Activated B cell treated with CpG ODN at 0.5 μM for 24 hours (primary cell): ENCODE measurements at places on chromosomes 7 and 10. TPM values are rescaled to one million over a fixed set of nuclear protein-coding genes. Genes with fewer than 3 reads are reported as not detected.

- H3K27ac ChIP-seq: no peak overlapping the region
- H3K27me3 ChIP-seq: no peaks in the 10 kb centered on the region
- no peak for DNase-seq
- H3K4me1 ChIP-seq: no peaks in the 10 kb centered on the region
- no peaks in the 10 kb centered on the region for H3K36me3 ChIP-seq
These were observed 192.3 kb downstream of the CACNB2 start for GRCh38 chr10:18332484-18332883.

DNA sequence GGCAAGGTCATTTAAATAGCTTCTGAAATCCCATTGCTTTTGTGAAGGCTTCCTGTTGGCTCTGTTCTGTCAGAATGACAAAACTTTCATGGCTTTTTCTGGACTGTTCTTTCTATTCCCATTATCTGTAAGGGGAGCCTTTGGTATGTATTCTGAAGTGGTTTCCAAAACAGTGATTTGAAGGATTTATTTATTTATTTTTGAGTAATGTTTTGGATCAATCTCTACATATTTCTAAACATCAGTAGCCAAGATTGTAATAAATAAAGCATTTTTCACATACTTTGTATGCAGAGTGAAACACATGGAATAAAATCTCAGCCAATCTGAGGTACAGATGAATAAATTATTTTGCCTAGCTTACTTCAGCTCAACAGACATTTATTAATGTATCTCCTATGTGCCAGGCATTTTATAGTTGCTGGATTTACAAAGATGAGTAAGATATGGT lies 121.1 kb downstream of the BBS9 start:
- H3K4me1 ChIP-seq: no peaks in the 10 kb centered on the region
- H3K27me3 ChIP-seq: no peaks in the 10 kb centered on the region

DNA sequence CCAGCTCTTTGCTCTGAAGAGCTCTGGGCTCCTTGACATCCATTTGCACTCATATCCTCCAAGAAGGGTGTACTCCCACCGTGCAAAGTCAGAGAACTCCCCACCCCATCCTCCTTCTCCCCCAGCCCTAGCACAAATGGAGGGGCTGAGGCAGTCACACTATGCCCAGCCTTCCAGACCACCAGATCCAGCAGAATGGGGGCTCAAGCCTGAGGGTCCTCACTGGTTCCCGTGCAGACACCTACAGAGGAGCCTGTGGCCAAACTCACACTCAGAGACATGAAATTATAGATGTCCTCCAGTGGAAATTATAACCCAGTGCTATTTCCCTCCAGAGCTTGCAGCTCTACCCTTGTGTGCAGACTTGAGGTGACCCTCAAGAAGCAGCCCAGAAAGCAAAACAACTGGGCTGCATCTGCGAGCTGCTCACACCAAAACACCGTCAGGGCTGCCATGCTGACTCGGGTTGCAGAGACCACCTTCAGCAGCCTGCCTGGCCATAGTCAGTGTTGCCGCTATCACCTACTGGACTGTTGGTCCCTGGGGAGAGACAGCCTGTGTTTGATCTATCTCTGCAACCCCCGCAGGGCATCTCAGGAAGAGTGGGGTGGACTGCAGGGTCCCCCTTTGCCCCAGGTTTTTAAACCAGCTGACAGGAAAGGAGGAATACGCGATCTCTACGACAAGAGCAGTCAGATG lies 7.4 kb downstream of the ZNF488 start:
- H3K27ac ChIP-seq: no peak overlapping the region
- no peak overlapping the region for H3K4me3 ChIP-seq
- peaks cover 2% of the 10 kb centered on the region for H3K4me1 ChIP-seq
- DNase-seq: no peak
- H3K27me3 ChIP-seq: peaks cover 58% of the 10 kb centered on the region

DNA sequence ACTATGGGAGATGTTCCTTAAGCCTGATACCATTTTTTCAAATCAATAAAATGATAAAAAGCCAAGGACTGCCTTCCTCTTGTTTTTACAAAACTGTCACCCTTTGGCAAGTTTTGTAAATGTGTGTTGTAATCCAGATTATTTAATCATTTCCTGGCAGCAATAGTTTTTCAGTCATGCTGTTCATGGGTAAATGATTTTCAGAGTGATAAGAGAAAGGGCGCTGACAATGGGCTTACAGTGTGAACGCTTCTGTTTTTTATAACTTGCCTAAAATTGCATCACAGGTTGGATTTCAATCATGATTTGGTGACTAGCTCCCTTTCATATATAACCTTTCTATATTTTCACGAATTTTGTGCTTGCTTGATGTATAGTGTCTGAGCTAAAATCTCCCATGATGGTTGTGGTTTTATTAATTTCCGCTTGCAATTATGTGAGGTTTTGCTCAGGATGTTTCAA lies 19.0 kb upstream of the DMBT1 start:
- H3K27me3 ChIP-seq: peaks cover 29% of the 10 kb centered on the region
- no peak overlapping the region for H3K27ac ChIP-seq
- no peak for DNase-seq

Gene SLC16A9
- total RNA-seq: 0.81 and 1.2 TPM in 2 replicates

- H3K4me1 ChIP-seq: peaks cover 10% of the 10 kb centered on the region
- H3K4me3 ChIP-seq: no peak overlapping the region
- DNase-seq: no peak
- H3K36me3 ChIP-seq: no peaks in the 10 kb centered on the region
- no peaks in the 10 kb centered on the region for H3K27me3 ChIP-seq
These were observed 22.4 kb downstream of the AUTS2 start for GRCh38 chr7:69620650-69621049.

Gene RBM33
- total RNA-seq: 107 and 117 TPM in 2 replicates

Gene ADRB1
- not detected in 2 replicates for total RNA-seq

DNA sequence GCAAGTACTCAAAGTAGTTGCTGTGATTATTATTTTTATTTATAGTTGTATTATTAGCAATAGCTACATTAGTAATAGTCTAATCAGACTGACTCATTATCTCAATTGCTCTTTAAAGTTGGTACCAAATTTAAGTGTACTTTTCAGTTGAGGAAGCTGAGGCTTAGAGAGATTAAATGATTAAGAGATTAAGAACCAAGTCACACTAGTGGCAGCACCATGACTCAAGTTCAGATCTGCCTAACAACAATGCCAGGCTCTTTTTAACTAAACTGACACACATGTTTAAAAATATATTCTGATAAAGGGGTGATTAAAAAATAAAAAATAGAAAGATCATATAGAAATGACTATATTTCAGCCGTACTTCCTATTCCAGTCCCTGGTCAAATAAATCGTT lies 42.0 kb downstream of the FZD1 start:
- no peaks in the 10 kb centered on the region for H3K27me3 ChIP-seq
- no peak overlapping the region for H3K27ac ChIP-seq
- DNase-seq: no peak
- peaks cover 2% of the 10 kb centered on the region for H3K4me1 ChIP-seq
- H3K36me3 ChIP-seq: no peaks in the 10 kb centered on the region
- no peak overlapping the region for H3K4me3 ChIP-seq
